Activated T-helper 9 cell treated with anti-CD3 and anti-CD28 coated beads, Interleukin-2, amount 50 U/mL, for 16 hours (primary cell): ENCODE measurements at places on chromosomes 11 and 22.

GRCh38 chr11:33151399-33151798 lies 9.9 kb downstream of the CSTF3 start:
- DNase-seq, result no peak

DNA sequence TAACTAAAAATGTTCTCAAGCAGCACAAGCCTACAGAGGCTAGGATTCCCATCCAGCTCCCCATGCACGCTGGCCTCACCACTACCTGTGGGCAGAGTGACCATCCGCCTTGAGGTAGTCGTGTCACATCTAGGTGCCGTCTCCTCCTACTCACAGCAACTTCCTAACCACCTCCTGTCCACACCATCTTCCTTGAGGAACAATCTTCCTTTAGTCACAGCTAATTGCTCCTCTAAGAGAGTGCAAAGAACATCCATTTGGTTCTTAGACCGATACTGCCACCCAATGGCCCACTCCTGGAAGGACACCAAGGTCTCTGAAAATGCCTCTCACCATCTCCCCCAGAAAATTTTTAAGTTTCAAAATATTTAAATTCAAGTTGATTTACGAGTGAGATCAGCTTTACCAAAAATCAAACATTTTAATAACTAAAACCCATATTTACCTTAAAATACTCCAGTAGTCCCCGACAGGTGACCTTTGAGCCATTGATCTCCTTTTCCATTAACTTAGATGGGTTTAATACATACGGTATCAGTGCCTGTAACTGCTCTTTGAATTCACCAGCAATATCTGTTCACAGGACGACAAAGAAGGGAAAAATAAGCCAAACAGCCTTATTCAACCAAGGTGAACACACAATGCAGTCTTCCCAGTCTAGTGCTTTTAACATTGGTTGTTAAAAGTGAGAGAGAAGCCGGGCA lies 21.7 kb upstream of the PLAAT3 start:
- DNase-seq, result peak; percentile 39

DNA sequence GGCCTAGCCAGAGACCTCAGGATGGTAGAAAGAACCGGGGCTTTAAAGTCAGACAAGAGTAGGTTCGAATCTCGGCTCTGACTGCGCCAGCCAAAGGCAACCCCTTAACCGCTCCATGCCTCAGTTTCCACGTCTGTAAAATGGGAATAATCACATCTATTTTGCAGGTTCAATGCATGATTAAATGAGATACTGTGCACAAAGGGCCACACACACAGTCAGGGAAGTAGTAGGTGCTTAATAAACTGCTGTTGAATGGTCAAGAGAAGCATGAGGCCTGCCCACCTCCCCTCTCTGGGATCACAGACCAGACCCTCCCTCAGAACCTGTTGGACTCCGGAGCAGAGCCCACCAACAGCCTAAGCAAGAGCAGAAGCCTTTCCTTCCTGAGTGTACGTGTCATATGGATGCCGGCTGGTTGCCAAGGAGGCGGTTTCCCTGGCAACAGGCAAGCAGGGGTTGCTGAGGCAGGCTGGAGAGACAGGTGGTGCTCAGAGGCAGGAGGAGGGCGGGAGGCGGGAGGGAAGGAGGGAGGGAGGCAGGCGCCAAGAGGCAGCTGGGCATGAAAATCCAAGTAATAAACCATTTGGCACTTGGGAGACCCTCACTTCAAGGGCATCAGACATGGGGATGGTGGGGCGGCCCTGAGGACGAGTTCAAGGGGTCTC lies 43.9 kb downstream of the NFAM1 start:
- DNase-seq, result no peak

- no peak for DNase-seq
These were observed 324.1 kb downstream of the C11orf87 start for GRCh38 chr11:109745996-109746625.

- DNase-seq, result no peak
These were observed 39.6 kb downstream of the CSNK2A3 start for GRCh38 chr11:11313426-11313825.

DNA sequence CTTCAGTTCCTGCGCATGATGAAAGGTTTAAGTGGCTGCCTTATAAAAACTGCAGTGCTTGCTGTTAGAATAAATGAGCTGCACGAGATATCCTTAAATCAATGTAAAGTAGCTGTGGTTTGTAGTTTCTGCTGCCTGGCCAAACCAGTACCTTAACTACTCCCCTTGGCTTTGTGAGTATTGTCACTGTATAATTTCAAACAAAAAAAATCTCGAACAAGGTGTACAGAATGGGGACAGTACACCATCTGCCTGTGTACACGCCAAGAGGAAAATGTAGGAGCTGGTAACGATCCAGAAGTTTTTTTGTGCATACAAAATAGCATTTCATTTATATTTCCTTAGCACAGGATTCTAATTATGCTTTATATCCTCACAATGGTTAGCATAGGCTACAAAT lies 20.6 kb upstream of the NDUFC2 start:
- DNase-seq, result no peak

DNA sequence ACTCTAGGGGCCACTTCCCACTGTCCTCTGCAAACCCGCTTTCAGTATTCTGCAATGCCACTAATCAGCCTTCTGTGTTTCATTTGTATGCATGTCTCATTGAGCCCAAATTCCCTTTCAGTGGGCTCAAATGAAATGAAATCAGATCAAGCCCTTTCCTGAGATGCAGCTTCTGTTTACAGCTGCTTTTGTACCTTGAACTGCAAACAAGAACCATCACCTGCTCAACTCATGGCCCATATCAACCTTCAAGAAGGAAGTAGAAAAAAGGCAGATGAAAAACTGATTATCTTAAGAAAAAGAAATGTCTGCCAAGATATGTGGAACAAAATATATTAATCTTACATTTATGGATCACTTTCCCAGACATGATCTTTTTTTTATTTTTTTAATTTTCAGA lies 141.1 kb upstream of the ARHGAP42 start:
- no peak for DNase-seq
